A673 (cell line): ENCODE measurements at places on chromosomes 7 and 10. TPM values are rescaled to one million over a fixed set of nuclear protein-coding genes. Genes with fewer than 3 reads are reported as not detected.

DNA sequence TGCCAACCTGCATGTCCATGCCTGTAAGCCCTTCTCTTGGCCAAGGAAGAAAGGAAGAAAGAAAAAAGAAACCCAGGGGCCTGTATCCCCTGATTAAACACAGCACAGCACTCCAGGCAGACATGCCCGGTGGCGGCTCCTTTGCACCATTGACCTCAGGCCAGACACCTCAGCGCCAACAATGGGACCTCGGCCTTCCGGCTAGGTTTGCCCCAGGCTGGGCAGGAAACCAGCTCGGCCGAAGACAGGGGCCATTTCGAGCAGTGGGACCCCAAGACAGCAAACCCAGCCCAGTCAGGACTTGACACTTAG lies 2.8 kb downstream of the HOXA10 start:
- no peak overlapping the region for H3K27ac ChIP-seq
- peaks cover 7% of the 10 kb centered on the region for H3K4me1 ChIP-seq
- H3K27me3 ChIP-seq, result peaks cover 85% of the 10 kb centered on the region
- no peak for DNase-seq
- no peaks in the 10 kb centered on the region for H3K36me3 ChIP-seq

DNA sequence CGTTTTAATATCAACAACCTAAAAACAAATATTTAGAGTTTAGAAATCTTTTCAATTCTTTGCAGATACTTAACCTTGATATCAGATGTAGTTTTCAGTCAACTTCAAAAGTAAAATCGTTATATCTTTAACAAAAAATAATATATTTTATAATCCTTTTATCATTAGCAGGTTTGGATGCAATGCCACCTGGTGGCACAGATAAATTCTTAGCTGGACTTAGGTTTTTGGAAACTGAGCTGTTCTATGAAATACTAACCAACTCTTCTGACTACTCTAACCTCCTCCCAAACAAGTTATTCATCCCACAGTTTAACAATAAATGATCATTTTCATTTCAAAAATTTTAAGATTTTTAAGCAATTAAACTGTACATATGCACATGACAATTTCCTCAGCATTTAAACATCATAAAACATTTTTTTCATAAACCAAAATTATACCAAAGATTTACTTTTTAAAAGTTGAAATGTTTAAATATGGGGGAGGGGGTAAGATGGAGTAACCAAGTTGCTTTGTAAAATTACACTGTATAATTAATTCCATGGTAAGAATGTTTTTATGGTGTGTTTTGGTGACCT lies 56.9 kb downstream of the HIBADH start:
- no peak overlapping the region for H3K27ac ChIP-seq
- H3K36me3 ChIP-seq, result no peaks in the 10 kb centered on the region
- H3K27me3 ChIP-seq, result no peaks in the 10 kb centered on the region
- peak; percentile 14 for DNase-seq

DNA sequence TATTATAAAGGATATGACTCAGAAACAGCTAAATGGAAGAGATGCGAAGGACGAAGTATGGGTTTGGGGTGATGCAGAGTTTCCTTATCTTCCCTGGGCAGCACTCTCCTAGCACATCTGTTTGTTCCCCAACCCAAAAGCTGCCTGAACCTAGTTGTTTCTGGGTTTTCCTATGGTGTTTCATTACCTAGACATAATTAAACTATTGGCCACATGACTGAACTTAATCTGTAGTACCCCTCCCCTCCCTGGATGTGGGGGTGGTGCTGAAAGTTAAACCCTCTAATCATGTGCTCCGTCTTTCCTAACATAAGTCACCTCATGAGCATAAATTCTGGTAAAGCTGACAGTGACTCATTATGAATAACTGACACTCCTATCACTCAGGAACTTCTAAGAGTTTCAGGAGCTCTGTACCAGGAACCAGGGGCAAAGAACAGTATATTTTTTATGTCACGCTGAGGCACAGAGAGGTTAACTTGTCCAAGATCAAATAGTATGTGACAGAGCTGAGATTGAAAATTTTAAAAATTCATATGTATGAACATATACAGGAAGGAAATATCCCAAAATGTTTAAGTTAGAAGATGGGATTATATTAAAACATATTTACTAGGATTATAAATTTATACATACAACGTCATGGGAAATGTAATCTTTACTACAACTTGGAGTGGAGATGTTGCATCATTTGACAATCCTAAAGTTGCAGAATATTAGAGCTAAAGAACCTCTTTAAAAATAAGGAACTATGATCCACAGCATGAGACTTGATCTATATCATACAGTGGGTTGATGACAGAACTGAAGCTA lies 4.8 kb downstream of the STRIP2 start:
- peak; percentile 62 for DNase-seq
- no peak overlapping the region for H3K4me3 ChIP-seq
- H3K27me3 ChIP-seq, result no peaks in the 10 kb centered on the region
- H3K36me3 ChIP-seq, result peaks cover 3% of the 10 kb centered on the region
- peak overlapping the region; percentile 40 for H3K27ac ChIP-seq

- no peaks in the 10 kb centered on the region for H3K36me3 ChIP-seq
- peak; percentile 6 for DNase-seq
- no peak overlapping the region for H3K4me3 ChIP-seq
- H3K4me1 ChIP-seq, result no peaks in the 10 kb centered on the region
- no peaks in the 10 kb centered on the region for H3K27me3 ChIP-seq
These were observed 822.3 kb downstream of the PHTF2 start for GRCh38 chr7:78620920-78621319.

- H3K36me3 ChIP-seq, result no peaks in the 10 kb centered on the region
- H3K27ac ChIP-seq, result no peak overlapping the region
- peaks cover 4% of the 10 kb centered on the region for H3K4me1 ChIP-seq
- H3K27me3 ChIP-seq, result no peaks in the 10 kb centered on the region
- DNase-seq, result peak; percentile 63
These were observed 155.7 kb upstream of the FGFR2 start for GRCh38 chr10:121753726-121754476.

GRCh38 chr7:1520539-1521234 lies 9.8 kb upstream of the MAFK start:
- H3K27me3 ChIP-seq, result no peaks in the 10 kb centered on the region
- no peak overlapping the region for H3K27ac ChIP-seq
- no peak overlapping the region for H3K4me3 ChIP-seq
- no peak for DNase-seq
- H3K4me1 ChIP-seq, result peaks cover 4% of the 10 kb centered on the region

DNA sequence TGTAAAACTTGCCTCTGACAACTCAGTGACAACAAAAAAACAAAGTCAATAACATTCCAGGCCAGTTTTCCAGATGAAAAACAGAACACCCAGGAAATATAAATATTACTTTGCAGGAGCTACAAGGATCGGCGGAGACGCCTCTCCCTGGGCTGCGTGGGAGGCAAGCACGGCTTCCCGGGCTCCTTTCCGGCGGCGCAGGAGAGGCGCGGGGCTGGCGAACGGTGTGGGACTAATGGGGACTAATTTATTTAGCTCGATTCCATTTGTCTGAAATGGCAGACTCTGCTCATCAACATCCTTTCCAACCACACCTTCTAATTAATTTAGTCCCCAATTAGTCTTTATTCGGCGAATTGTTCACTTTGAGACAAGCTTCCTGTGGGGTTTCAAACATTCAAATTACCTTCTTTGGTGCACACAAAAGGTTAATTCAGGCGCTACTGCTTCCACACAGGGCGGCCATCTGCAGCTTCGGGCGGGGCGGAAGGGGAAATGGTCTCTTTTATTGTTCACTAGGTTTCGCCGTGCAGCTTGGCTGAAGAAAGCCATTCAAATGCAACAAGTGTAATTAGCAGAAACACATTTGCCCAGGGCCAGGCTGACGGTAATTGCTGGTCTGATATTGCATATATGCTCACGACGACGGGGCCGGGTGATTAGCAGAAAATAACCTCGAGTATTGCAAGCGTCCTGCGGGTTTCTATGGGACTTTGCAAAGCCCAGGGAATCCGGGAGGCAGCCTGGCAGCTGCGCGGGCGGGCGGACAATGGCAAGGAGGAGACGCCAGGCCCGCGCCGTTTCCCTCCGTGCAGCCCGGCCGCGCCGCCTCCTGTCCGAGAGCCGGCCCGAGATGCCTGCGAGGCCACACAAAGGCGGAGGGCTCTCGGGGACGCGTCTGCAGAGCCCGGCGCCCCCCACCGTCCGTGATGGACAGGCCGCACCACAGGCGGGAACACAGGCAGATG lies 270.1 kb downstream of the PTPRN2 start:
- no peaks in the 10 kb centered on the region for H3K4me1 ChIP-seq
- no peaks in the 10 kb centered on the region for H3K27me3 ChIP-seq
- no peak for DNase-seq
- no peak overlapping the region for H3K27ac ChIP-seq

- no peaks in the 10 kb centered on the region for H3K27me3 ChIP-seq
- H3K27ac ChIP-seq, result no peak overlapping the region
- peak; percentile 15 for DNase-seq
- peaks cover 32% of the 10 kb centered on the region for H3K4me1 ChIP-seq
These were observed 150.0 kb upstream of the FZD1 start for GRCh38 chr7:91114232-91114631.

DNA sequence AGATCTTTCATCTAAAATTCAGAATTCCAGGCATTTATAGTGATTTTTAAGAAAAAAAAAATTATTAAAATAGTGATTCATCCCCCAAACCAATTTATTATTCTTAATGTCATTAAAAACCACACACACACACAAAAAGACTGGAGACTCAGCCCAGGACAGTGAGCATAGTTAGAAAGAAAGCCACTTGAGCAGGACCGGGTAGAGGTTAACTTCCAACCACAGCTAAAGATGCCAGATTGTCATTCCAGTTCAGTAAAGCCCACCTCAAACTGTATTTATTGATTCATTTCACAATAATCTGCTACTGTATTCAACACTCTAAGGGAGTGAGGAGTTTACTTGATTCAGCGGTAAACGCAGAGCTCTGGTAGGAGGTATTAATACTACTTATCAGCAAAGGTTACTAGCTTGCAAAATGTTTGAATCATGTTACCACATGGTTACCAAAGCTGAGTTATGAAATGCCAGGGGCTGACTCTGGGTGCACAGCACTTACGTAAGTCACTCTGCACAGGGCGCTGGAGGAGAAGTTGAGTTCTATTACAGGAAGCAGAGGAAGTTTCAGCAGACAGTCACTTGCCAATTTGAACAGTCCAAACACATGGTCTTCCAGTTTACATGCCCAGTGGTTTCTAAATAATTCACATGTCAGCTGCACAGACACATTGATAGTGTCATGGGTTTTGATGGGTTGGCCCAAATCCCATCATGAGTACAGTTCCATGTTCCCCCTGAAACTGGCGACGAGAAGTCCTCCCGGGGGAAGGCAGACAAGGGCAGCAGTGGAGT lies 64.6 kb downstream of the KLF6 start:
- peaks cover 7% of the 10 kb centered on the region for H3K4me1 ChIP-seq
- no peak overlapping the region for H3K27ac ChIP-seq
- H3K36me3 ChIP-seq, result no peaks in the 10 kb centered on the region
- H3K4me3 ChIP-seq, result no peak overlapping the region
- H3K27me3 ChIP-seq, result no peaks in the 10 kb centered on the region

DNA sequence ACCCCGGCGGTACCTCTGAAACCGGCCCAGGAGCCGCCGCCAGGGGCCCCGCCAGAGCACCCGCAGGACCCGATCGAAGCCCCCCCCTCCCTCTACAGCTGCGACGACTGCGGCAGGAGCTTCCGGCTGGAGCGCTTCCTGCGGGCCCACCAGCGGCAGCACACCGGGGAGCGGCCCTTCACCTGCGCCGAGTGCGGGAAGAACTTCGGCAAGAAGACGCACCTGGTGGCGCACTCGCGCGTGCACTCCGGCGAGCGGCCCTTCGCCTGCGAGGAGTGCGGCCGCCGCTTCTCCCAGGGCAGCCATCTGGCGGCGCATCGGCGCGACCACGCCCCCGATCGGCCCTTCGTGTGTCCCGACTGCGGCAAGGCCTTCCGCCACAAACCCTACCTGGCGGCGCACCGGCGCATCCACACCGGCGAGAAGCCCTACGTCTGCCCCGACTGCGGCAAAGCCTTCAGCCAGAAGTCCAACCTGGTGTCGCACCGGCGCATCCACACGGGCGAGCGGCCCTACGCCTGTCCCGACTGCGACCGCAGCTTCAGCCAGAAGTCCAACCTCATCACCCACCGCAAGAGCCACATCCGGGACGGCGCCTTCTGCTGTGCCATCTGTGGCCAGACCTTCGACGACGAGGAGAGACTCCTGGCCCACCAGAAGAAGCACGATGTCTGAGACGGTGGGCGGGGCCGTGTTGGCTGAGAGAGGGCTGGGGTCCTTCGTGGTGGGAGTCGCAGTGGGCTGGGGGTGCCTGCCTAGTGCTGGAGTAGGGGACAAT lies 3.8 kb downstream of the REPIN1 start:
- H3K4me3 ChIP-seq, result no peak overlapping the region
- H3K27me3 ChIP-seq, result no peaks in the 10 kb centered on the region
- H3K4me1 ChIP-seq, result peaks cover 28% of the 10 kb centered on the region
- peaks cover 28% of the 10 kb centered on the region for H3K36me3 ChIP-seq

DNA sequence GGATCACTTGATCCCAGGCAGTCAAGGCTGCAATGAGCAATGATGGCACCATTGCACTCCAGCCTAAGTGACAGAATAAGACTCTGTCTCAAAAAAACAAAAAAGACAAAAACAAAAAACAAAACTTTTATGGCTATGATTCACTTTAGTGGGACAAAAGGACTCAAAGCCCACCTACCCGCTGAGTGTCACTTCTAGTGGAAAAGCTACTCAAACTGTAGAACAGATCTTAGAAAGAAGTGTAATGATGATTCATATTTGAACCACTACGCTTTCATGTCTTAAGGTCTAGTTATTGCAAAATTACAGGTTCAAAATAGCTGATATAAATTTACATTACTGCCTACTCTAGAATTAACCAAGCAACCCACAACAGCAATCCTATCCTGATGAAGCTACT lies 47.1 kb upstream of the OTUD1 start:
- H3K4me3 ChIP-seq, result no peak overlapping the region
- H3K4me1 ChIP-seq, result no peaks in the 10 kb centered on the region
- H3K36me3 ChIP-seq, result no peaks in the 10 kb centered on the region
- no peak for DNase-seq

DNA sequence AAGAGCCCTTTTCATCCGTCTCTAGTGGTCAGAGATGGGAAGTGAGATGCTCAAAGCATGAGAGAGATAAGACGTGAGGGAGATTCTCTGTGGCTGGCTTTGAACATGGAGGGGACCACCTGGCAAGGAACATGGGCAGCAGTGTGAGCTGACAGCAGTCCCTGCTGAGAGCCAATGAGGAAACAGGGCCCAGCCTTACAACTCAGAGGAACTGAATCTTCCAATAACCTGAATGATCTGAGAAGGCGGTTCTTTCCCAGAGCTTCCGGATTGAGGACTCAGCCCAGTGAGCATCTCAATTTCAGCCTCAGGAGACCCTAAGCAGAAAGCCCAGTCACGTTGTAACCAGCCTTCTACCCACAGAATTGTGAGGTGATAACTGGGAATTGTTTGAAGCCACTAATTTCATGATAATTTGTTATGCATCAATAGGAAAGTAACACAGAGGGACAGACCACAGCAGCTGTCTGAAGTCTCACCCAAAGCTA lies 33.9 kb upstream of the IKZF1 start:
- no peak for DNase-seq
- no peaks in the 10 kb centered on the region for H3K27me3 ChIP-seq
- no peaks in the 10 kb centered on the region for H3K4me1 ChIP-seq
- no peaks in the 10 kb centered on the region for H3K36me3 ChIP-seq
- no peak overlapping the region for H3K4me3 ChIP-seq

GRCh38 chr7:100011516-100011915 lies 3.9 kb upstream of the ZKSCAN1 start:
- H3K27ac ChIP-seq, result no peak overlapping the region
- no peak overlapping the region for H3K4me3 ChIP-seq
- peaks cover 7% of the 10 kb centered on the region for H3K4me1 ChIP-seq
- no peaks in the 10 kb centered on the region for H3K36me3 ChIP-seq

GRCh38 chr7:8133188-8133848 lies 128.6 kb downstream of the ICA1 start:
- no peaks in the 10 kb centered on the region for H3K27me3 ChIP-seq
- DNase-seq, result no peak

The FFAR4 gene
- total RNA-seq, result not detected in 2 replicates

The ADRA2A gene
- not detected in 2 replicates for total RNA-seq

The LRRC72 gene
- not detected in 2 replicates for total RNA-seq

The SAP25 gene
- 1.7 and 2.8 TPM in 2 replicates for total RNA-seq

The EGR2 gene
- total RNA-seq, result 14.5 and 18.3 TPM in 2 replicates

The SLC26A3 gene
- total RNA-seq, result not detected in 2 replicates

The TMEM236 gene
- total RNA-seq, result 0.06 and 0.13 TPM in 2 replicates
